Posterior vena cava (tissue), 2 donors: ENCODE measurements at places on chromosomes 12 and 14. TPM values are rescaled to one million over a fixed set of nuclear protein-coding genes. Genes with fewer than 3 reads are reported as not detected.

The KRT85 gene
- not detected for total RNA-seq

- DNase-seq = no peak
Measured at GRCh38 chr14:71491931-71492330, 440.3 kb upstream of the RGS6 start.

DNA sequence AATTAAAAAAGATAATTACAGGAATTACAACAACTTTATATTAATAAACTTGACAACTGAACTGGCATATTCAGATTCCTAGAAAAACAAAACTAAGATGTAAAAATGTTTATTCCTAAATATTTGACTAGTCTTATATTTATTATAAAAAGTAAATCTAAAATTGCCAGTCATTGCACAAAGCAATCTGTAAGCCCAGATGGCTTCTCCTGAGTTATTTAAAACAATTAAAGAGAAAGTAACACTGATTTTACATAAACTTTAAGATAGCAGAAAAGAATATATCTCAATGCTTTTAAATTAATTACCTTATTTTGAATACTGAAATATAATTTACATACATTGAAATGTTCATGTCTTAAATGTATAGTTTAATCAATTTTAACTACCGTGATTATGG, 434.1 kb upstream of the RPL10L start:
- DNase-seq = no peak

The NPFF gene
- not detected for total RNA-seq

DNA sequence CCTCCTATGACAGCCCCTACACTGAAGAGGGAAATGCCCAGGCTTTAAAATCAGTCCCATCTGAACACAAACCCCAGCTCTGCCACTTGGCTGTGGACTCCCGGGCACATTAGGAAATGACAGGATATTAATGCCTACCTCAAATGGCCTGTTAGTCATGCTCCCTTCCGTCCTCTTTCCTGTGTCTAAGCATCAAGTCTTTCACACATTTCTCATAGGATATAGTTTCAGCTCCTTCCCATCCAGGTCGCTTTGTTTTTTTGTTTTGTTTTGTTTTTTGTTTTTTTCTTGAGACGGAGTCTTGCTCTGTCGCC, 16.1 kb downstream of the PLEK2 start:
- no peak for DNase-seq

GRCh38 chr14:98877065-98877464, 394.9 kb downstream of the BCL11B start:
- no peak for DNase-seq
